ENCODE measurements at places on chromosomes 13 and 19.
A peak's percentile ranks its signal among the peaks of the same experiment; 100 is the strongest.

DNA sequence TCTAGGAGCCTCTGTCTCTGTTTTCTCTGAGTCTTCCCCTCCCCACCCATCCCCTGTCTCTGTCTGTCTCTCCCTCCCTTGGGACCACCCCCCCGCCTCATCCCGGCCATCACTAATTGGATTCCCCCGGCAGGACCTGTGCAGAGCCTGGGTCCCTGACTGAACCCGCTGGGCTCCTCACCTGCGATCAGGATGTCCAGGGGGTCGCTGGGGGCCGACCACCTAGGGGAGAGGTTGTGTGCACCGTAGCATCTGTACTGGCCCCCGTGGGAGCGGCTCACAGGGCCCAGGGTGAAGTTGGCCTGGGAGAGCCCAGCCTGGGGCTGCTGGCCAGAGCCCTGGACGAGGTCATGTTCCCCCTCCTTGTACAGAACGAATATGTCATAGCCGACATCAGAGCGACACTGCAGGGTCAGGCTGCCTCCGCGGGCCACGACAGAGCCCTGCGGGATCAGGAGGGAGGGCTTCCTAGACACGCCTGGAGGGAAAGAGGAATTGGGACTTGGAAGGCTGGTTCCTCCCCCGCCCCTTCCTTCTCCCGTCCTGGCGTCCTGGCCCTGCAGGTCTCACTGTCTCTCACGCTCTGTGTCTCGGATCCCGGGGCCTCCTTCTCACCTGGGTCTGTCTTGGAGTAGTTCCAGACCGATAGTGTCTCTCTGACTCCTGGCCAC lies 1.8 kb downstream of the LILRB5 start:
- DNase-seq: no peak

- DNase-seq: no peak
Measured at GRCh38 chr19:49390131-49390928, 2.3 kb downstream of the KASH5 start.

GRCh38 chr19:55753401-55753800 lies 5.5 kb upstream of the RFPL4A start:
- DNase-seq: no peak

DNA sequence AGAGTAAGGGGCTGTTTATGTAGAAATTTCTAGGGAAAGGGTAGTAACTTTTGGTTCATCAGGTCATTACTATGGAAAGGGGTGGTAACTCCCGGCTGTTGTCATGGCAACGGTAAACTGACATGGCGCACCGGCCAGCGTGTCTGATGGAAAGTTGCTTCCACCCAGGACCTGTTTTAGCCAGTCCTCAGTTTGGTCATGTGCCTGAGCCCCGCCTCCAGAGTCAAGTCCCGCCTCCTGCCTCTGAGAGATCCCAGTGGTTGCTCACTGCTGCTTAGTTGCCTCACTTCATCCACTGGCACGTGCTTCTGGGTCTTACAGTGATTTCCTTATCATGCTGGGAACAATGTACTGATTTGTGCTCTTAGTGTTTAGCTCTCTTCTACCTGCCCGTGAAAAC lies 455.2 kb upstream of the ZNF507 start:
- DNase-seq: no peak

DNA sequence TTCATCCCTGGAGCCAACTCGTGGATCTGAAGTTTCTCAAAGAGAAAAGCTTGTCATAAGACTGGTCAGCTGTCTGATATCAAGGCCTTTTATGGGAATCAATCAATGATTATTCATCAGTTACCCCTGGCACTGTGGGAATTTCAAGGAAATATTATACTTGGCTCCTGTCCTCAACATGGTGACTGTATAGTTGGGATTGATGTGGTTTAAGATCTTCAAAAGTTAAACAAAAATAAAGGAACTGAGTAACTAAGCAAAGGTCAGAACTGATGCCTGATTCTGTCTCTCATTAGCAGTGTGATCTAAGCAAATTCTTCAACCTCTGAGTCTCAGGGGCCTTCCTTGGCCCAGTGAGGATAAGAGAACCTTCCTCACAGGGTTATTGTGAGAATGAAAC lies 22.2 kb upstream of the SERPINE3 start:
- DNase-seq: no peak

DNA sequence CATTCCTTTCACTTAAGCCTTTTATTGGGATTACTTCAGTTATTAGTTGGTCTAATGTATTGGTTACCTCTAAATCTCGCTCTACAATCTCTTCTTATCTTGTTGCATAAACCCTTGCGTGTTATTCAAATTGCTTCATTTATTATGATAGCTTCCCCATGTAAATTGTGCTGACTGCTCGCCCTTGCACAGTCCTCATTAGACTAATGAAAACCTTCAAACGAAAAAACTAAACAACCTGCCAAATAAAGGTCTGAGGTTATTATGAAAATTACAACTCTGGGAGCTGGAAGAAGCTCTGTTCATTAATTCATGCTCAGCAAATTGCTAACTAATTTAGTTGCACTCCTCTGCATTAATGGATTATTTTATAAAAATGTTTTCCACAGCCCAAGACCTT lies 320.1 kb downstream of the DACH1 start:
- DNase-seq: no peak

GRCh38 chr13:100361504-100361903 lies 227.1 kb downstream of the GGACT start:
- no peak for DNase-seq

- no peak for DNase-seq
Measured at GRCh38 chr19:18629166-18630088, 7.4 kb upstream of the KLHL26 start.

GRCh38 chr19:3785451-3785937 lies 687 bp downstream of the MATK start:
- DNase-seq: no peak

DNA sequence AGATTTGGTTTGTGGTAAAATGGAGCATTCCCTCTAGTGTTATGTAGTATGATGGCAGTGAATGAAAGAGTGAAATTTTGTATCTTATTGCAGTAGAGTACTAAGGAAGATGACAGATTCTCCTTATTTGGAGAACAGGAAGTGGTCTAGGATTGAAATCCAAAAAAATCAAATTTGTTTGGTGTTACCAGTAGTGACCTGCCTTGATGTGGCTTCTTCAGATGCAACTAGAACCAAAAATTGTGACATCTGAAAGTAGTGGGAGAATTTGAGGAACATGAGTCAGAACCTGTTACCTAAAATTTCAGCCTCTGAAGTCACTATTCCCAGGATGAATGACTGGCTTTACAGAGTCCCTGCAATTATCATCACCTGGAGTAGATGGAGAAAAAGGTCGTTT lies 165.9 kb downstream of the KLF5 start:
- peak; percentile 3 for DNase-seq

DNA sequence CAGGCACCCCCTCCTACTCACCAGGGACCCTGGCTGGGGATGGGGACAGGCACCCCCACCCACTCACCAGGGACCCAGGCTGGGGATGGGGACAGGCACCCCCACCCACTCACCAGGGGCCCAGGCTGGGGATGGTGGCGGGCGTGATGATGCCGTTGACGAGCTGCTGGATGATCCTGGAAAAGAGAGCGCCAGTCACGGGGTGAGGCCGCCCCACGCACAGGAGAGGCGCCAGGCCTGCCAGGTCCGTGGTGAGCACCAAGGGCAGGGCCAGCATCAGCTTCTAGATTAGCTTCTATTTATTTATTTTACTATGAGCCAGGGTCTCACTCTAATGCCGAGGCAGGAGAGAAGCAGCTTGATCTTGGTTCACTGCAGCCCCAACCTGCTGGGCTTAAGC lies 10.4 kb downstream of the FGF22 start:
- no peak for DNase-seq

DNA sequence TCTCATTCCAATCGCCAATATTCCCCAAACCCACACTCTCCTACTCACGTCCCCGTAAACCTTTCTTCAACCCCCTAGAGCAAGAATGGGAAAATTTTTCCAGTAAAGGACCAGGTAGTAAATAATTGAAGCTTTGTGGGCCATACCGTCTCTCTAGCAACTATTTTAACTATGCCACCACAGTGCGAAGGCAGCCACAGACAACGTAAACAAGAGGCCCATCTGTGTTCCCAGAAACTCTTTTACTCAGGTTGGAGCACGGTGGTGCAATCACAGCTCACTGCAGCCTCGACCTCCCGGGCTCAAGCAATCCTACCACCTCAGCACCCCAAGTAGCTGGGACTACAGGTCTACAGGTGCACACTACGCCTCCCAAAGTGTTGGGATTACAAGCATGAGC lies 3.0 kb downstream of the DPRX start:
- DNase-seq: no peak

DNA sequence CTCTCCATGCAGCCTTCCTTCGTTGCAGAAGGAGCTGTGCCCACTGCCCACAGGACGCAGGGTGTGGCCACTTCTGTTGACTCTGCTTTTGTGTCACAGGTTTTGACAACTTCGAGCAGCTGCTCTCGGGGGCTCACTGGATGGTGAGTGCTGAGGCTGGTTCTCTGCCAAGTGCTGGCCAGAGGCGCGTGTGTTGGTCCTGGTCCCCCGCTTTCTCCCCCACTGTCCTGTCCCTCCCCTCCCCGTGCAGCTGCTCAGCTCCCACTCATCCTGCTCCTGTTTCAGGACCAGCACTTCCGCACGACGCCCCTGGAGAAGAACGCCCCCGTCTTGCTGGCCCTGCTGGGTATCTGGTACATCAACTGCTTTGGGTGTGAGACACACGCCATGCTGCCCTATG lies 10.6 kb upstream of the PDCD2L start:
- DNase-seq: no peak

DNA sequence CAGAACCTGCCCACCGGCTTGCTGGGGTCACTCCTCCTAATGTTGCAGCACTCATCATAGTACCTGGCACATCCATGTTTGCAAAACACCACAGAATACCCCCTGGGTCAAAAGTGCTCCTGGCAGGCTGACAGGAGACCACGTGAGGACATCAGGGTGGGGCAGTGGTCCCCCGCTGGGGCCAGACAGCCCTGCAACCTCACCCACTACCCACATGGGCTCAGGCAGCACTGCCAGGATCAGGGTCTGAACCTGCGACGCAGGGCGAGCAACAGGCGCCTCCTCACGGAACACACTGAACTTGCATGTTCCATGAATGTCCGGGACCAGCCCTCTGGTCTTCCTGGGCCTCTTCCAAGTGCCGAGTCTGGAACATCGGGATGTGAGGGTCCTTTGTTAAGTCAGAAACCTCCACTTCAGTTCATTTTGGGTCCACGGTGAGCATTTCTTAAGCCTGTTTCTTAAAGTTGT lies 1.4 kb upstream of the SLC7A9 start:
- DNase-seq: no peak

DNA sequence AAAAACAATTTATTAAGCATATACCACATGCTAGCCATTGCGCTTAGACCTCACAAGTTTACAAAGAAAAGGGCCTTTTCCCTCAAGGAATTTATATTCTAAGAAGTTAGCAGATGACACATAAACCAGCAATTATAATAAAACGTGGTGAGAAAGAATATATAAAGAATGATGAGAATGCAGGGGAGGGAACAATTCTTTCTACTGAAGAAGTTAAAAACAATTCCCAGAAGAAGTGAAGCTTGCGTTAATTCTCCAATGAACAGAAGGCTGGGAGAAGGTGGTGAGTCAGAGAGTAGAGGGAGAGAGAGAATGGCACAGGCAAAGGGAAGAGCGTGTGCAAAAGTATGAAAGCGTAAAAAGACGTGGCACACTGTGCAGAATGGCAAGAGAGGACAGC lies 69.5 kb upstream of the ZDHHC20 start:
- DNase-seq: no peak

DNA sequence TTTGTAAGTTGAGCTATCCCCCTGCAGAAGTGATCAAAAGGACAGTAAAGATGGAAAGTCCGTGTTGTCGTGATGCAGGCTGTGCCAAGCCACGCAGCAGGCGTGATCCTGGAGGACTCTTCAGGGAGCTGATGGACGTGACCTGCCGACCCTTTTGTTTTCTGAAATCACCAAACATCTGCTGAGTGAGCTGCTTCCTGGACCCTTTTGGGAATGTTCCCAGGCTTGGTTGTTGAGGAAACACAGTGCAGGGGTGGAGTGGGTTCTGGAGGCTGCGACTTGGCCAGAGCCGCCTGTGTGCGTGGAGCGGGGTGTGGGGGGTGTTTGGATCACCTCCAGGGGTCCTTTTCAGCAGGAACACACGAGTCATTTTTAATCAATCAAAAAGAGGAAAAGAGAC lies 15.4 kb upstream of the CPAMD8 start:
- no peak for DNase-seq

- peak; percentile 85 for DNase-seq
Measured at GRCh38 chr13:99314640-99315176, 7.5 kb upstream of the GPR183 start.

DNA sequence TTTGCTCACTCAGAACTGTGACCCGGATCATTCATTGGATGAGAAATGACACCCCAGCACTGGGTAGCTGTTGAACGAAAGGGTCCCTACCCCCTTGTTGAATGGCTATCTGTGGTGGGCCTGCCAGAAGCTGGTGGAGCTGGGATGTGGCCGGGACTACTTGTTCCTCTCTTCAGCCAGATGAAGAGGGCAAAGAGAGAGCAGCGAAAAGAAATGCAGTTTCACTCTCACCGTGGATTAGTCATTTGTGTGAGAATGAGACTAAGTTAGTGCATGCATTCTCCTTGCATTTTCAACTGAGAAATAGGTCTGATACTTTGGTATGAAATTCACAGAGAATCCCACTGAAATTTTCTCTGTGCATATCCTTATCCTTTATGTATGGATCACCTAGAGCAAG lies 553.1 kb downstream of the IRS2 start:
- no peak for DNase-seq

DNA sequence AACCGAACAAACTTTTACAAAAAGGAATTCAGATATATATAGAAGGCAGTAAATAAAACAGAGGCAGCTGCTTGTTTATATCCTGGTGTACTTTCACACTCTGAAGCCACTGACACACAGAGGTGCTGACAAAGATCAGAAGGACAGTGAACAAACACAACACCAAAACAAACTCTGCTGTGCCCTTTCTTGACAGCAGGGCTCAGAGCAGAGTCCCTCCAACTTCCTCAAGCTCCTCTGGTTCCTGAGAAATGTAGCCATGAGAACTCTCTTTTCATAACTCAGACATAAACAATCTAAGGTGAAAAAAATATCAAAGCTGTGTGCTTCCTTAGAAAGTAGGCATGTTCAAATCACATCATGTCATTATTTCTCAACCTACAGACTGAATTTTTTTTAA lies 1052.8 kb upstream of the SPRY2 start:
- DNase-seq: no peak

DNA sequence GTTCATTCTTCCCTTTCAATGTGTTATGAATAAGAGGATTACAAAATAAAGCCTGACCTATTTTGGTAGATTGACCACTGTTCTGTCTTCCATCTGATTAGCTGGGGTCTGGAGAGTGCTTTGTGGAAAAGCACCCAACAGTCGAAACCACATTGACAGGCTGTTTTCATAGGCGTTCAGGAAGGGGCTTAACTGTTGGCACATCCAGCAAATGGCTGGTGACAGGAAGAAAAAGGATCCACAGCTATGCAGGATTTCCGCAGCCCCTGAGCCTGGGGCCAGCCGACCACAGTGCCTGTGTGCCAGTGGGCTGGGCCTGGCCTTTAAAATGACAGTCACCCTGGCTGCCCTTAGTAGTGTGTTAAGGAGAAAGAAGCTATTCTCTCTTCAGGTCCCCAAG lies 113.3 kb downstream of the SIPA1L3 start:
- DNase-seq: no peak

GRCh38 chr19:1311543-1312091 lies 25.9 kb downstream of the EFNA2 start:
- DNase-seq: no peak

- DNase-seq: no peak
Measured at GRCh38 chr13:42600943-42601342, 27.0 kb downstream of the TNFSF11 start.

GRCh38 chr13:111474136-111475002 lies 153.9 kb downstream of the TEX29 start:
- DNase-seq: no peak
